Activated B cell treated with CpG ODN at 0.5 μM for 24 hours (primary cell): ENCODE measurements at places on chromosomes 13 and 19. TPM values are rescaled to one million over a fixed set of nuclear protein-coding genes. Genes with fewer than 3 reads are reported as not detected.

Gene C19orf38
- total RNA-seq, result 0.62 and 1.0 TPM in 2 replicates

- no peak for DNase-seq
These were observed 66.6 kb downstream of the CHST8 start for GRCh38 chr19:33688171-33688992.

- DNase-seq, result no peak
These were observed 160.5 kb downstream of the TM9SF2 start for GRCh38 chr13:99661791-99662190.

DNA sequence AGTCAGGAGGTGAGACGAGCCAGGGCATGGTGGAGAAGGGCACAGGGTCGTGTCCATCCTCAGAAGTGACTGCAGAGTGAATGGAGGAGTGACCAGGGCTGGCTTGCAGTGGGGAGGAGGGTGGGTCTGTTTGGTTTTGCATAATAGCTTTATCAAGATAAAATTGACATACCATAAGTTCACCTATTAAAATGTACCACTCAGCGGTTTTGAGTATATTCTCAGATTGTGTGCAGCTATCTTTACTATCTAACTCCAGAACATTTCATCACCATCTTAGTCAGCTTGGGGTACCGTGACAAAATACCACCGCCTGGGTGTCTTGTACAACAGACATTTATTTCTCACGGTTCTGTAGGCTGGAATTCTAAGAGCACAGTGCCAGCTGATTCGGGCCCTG lies 13.2 kb downstream of the ZNF8 start:
- no peak for DNase-seq

DNA sequence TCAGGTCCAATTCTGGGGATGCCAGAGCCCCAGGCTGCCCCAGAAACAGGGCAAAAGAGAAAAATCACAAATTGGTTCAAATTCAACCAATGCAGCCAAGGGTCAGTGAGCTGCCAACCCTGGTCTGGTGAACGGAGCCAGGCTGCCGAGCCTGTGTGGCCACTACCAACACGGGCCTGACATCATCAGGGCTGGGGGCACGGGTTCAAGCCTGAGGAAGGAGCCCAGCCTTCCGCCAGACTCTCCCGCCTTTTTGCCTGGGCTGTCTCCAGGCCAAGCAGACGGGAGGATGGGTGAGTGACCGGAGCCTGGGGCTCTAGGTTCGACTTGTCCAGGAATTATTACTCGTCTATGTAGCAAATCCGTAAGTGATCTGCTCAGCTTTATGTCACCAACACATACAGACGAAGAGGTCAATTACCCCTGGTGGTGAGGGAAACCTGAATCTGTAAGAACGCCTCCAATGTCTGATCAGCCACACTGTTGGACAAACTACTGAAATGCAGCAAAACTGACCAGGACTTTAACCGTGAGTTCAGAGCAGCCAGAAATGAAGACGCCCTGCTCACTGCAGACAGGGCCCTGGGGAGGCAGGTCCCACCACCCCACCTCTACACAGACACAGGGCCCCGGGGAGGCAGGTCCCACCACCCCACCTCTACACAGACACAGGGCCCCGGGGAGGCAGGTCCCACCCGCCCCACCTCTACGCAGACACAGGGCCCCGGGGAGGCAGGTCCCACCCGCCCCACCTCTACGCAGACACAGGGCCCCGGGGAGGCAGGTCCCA lies 31.8 kb downstream of the RAB20 start:
- no peak for DNase-seq

Gene PNMA8A
- total RNA-seq, result not detected in 2 replicates

- DNase-seq, result no peak
These were observed 4.6 kb upstream of the PRKCG start for GRCh38 chr19:53877361-53877766.
